CD4-positive, CD25-positive, alpha-beta regulatory T cell (primary cell): ENCODE measurements at places on chromosomes 5 and 9. TPM values are rescaled to one million over a fixed set of nuclear protein-coding genes. Genes with fewer than 3 reads are reported as not detected.

DNA sequence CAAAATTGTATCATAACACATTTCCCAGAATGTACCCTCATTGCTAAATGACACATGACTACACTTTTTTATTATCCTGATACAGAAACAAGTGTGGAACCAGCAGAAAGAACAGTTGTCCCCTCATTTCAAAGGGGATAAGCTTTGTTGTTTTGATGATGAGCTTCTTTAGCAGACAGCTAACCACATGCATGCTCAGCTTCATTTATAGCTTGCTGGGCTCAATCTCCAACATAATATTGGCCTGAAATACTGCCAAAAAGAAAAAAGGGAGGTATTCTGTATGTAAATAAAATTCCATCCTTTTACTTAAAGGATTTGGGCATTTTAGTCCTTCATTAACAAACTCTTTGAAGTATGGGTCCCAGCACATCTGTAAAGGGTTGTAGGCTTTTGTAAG, 120.4 kb downstream of the SPATA31D1 start:
- no peak overlapping the region for H3K4me3 ChIP-seq
- no peaks in the 10 kb centered on the region for H3K27me3 ChIP-seq
- no peaks in the 10 kb centered on the region for H3K36me3 ChIP-seq
- no peak for DNase-seq
- H3K4me1 ChIP-seq = no peaks in the 10 kb centered on the region

DNA sequence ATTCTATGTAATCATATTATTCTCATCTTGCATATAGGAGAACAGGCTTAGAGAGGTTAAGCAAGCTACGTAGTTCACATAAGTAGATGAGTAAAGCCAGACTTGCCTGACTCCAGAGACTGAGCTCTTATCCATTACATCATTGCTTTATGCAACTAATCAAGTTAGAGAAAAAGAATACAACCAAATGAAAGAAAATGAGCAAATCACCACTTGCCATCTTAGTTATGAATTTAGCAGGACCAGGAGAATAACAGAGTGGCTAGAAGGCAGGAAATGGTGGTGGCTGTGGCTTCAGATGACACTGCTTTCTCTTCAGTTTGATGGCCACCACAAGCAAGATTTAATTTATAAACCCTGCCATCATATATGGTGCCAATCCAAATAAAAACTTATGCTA, 26.6 kb downstream of the POC5 start:
- no peak overlapping the region for H3K4me3 ChIP-seq
- peaks cover 53% of the 10 kb centered on the region for H3K36me3 ChIP-seq
- H3K4me1 ChIP-seq = peaks cover 5% of the 10 kb centered on the region

GRCh38 chr9:81680506-81680905, 8.8 kb downstream of the TLE1 start:
- DNase-seq = no peak
- no peak overlapping the region for H3K4me3 ChIP-seq
- H3K27ac ChIP-seq = no peak overlapping the region
- H3K27me3 ChIP-seq = no peaks in the 10 kb centered on the region
- no peaks in the 10 kb centered on the region for H3K36me3 ChIP-seq

- no peaks in the 10 kb centered on the region for H3K4me1 ChIP-seq
- no peak for DNase-seq
- H3K36me3 ChIP-seq = no peaks in the 10 kb centered on the region
- no peak overlapping the region for H3K27ac ChIP-seq
Measured at GRCh38 chr5:63152871-63153270, 574.3 kb downstream of the LRRC70 start.

DNA sequence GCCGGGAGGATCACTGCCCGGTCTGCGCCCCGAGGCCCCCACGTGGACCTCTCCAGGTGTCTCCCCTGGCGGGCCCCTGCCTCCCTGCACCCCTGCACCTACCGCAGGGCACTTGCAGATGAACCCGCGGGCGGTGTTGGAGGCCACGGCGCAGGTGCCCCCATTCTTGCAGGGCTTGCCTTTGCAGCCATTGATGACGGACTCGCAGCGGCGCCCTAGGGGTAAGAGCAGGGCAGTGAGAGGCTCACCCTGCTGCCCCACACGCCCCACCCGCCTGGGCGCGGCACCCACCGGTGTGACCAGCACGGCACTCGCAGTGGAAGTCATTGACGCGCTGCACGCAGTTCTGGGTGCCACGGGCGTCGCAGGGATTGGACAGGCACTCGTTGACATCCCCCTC, 23.6 kb upstream of the SEC16A start:
- no peak for DNase-seq
- no peak overlapping the region for H3K4me3 ChIP-seq
- no peaks in the 10 kb centered on the region for H3K4me1 ChIP-seq
- peaks cover 75% of the 10 kb centered on the region for H3K36me3 ChIP-seq
- no peaks in the 10 kb centered on the region for H3K27me3 ChIP-seq

- peaks cover 7% of the 10 kb centered on the region for H3K27me3 ChIP-seq
- H3K36me3 ChIP-seq = no peaks in the 10 kb centered on the region
- no peak overlapping the region for H3K4me3 ChIP-seq
- no peaks in the 10 kb centered on the region for H3K4me1 ChIP-seq
- no peak for DNase-seq
Measured at GRCh38 chr5:77329664-77330430, 119.4 kb downstream of the PDE8B start.

DNA sequence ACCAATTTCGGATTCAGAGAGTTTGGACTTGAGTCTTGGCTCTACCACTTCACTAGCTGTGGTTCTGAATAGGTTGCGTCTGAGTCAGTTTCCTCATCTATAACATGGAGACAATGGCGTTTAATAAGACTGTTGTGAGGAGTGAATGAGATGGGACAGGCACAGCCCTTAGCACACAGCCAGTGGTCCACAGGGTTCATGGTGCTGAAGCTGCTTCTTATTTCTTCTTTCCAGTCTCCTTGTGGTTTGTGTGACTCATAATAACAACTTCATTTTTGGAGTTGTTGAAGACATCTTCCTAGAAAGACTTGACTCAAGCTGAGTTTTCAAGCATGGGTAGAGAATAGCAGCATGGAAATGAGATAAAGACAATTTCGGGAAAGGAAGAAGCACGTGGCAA, 172.6 kb upstream of the PPP2R2B start:
- H3K4me3 ChIP-seq = no peak overlapping the region
- no peaks in the 10 kb centered on the region for H3K27me3 ChIP-seq
- H3K4me1 ChIP-seq = no peaks in the 10 kb centered on the region
- no peaks in the 10 kb centered on the region for H3K36me3 ChIP-seq

- H3K27ac ChIP-seq = no peak overlapping the region
- H3K36me3 ChIP-seq = peaks cover 39% of the 10 kb centered on the region
- H3K4me3 ChIP-seq = no peak overlapping the region
- H3K4me1 ChIP-seq = no peaks in the 10 kb centered on the region
- no peaks in the 10 kb centered on the region for H3K27me3 ChIP-seq
Measured at GRCh38 chr5:112795342-112795741, 57.7 kb downstream of the APC start.

- H3K36me3 ChIP-seq = no peaks in the 10 kb centered on the region
- no peak for DNase-seq
- H3K4me1 ChIP-seq = no peaks in the 10 kb centered on the region
- H3K4me3 ChIP-seq = no peak overlapping the region
- no peaks in the 10 kb centered on the region for H3K27me3 ChIP-seq
Measured at GRCh38 chr5:174825587-174825986, 101.2 kb downstream of the MSX2 start.

- no peaks in the 10 kb centered on the region for H3K27me3 ChIP-seq
- H3K4me1 ChIP-seq = peaks cover 4% of the 10 kb centered on the region
- no peaks in the 10 kb centered on the region for H3K36me3 ChIP-seq
- H3K27ac ChIP-seq = no peak overlapping the region
- H3K4me3 ChIP-seq = no peak overlapping the region
Measured at GRCh38 chr5:102795526-102795925, 40.4 kb downstream of the PAM start.

DNA sequence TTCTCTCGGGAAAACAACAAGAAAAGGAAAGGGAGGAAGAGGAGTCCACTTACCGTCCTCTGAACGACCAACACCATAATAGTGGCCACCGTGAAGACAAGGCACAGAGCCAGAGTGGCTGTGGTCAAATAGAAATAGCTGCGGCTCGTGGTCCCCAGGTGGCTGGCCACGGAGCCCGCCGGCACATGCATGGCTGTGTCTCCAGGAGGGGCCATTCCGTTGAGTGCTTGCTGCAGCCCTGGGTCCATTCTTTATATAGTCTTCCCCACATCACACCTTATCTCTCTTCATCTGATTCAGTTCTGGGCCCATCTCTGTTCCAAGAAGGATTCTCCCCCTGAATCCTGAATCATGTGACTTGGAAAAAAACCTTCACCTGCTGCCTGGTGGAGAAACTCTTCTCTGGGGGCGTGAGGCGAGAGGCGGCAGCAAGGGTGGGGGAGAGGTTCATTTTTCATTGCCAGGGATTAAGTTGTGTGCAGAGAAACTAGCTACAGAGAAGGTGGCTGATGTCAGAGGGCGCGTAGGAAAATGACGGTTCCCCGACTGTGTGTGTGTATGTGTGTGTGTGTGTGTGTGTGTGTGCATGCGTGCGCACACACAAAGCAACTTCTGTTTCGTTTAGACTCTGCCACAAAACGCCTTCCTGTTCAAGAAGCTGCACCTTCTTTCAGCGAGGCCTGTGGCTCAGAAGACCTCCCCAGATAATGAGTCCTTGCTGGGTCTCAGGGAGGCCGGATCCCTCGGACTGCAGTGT, at the start of gene TNFSF8:
Gene TNFSF8 (minus strand): TSS at position 536 of the 757 bp plus-strand sequence. CDS start 288 bp downstream, at position 248.
- no peaks in the 10 kb centered on the region for H3K27me3 ChIP-seq
- H3K27ac ChIP-seq = peak within 1 kb of the TSS; percentile 84
- H3K4me1 ChIP-seq = peaks cover 44% of the 10 kb centered on the region
- H3K4me3 ChIP-seq = peak within 1 kb of the TSS; percentile 94
- no peaks in the 10 kb centered on the region for H3K36me3 ChIP-seq

GRCh38 chr9:127131871-127132270, 9.4 kb upstream of the ANGPTL2 start:
- H3K36me3 ChIP-seq = no peaks in the 10 kb centered on the region
- no peak overlapping the region for H3K4me3 ChIP-seq
- DNase-seq = no peak
- H3K27me3 ChIP-seq = no peaks in the 10 kb centered on the region

DNA sequence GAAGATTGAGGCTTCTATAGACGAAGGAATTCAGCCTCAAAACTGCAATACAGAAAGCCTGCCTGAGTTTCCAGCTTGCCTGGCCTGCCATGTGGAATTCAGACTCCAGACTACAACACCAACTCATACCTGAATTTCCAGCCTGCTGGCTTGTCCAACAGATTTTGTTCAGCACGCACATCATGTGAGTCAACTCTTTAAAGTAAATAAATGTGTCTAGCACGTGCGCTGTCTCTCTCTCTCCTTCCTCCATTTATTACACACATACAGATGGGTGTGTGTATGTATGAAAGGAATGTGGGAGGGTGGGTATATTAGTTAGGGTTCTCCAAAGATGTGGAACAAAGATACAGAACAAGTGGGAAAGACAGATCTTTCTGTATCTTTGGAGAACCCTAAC, 82.4 kb upstream of the TAS2R1 start:
- no peaks in the 10 kb centered on the region for H3K36me3 ChIP-seq
- no peaks in the 10 kb centered on the region for H3K27me3 ChIP-seq
- no peaks in the 10 kb centered on the region for H3K4me1 ChIP-seq
- DNase-seq = no peak

DNA sequence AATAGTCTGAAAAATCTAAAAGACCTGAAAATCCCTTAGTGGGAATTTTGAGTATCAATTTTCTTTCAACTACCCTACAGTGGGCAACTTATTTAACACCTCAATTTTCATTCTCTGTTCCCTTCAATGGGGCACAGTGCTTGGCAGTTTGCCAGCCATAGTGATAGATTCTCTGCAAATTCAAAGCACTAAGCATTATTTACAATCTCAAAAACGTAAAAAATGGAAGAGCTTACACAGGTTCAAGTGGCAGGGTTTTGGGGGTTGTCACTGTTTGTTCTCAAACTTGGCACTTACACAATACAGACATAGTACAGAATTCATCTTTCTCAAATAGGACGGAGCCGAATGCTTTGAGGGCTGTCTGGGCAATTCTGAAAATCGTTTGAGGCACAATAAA, 515.0 kb downstream of the EFNA5 start:
- H3K27ac ChIP-seq = no peak overlapping the region
- no peaks in the 10 kb centered on the region for H3K27me3 ChIP-seq
- H3K4me1 ChIP-seq = no peaks in the 10 kb centered on the region
- H3K4me3 ChIP-seq = no peak overlapping the region
- no peak for DNase-seq

DNA sequence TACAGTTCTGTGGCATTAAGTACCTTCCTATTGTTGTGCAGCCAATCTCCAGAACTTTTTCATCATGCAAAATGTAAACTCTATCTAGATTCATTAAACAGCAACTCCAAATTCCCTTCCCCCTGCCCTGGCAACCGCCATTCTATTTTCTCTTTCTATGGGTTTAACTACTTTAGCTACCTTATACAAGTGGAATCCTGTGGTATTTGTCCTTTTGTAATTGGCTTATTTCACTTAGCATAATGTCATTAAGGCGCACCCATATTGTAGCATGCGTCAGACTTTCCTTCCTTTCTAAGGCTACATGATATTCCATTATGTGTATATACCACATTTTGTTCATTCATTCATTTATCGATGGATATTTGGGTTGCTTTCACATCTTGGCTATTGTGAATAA, 142.4 kb downstream of the CAAP1 start:
- H3K27me3 ChIP-seq = no peaks in the 10 kb centered on the region
- H3K4me3 ChIP-seq = no peak overlapping the region
- no peaks in the 10 kb centered on the region for H3K4me1 ChIP-seq
- DNase-seq = no peak
- H3K36me3 ChIP-seq = no peaks in the 10 kb centered on the region

DNA sequence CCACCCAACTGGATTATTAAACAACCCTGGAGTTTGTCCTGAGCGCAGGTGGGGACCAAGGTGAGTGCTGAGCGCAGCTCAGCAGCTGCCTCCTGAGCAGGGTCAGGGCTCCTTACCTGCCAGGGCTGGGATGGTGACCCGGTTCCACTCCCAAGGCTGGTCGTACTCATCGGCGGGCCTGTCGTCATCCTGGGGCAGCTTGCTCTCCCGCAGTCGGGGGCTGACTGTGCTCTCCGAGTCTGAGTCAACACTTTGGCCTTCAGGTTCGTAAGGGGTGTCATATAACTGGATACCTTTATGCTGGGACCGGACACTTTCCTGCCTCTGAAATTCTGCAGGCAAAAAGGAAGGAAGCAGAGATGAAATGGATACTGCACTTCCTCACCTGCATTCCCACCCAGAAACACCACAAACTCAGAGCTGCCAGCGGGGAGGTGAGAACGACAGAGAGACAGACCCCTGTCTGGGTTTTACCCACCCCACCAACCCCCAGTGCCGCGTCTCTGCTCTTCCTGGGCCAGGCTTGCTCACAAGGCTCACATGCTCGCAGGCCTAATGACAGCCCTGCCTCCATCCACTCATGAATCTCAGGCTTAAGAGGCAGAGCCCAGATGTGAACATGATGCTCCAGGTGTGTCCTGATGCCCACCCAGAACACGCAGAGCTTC, 70.7 kb upstream of the SLC25A51 start:
- H3K36me3 ChIP-seq = no peaks in the 10 kb centered on the region
- H3K4me3 ChIP-seq = no peak overlapping the region
- no peak for DNase-seq
- H3K27me3 ChIP-seq = no peaks in the 10 kb centered on the region
- no peak overlapping the region for H3K27ac ChIP-seq

The SCGB3A2 gene
- total RNA-seq = not detected

The OR1Q1 gene
- total RNA-seq = 0.72 TPM

The SPINK4 gene
- total RNA-seq = not detected

The LCN15 gene
- not detected for total RNA-seq

The TPPP gene
- total RNA-seq = 12.4 TPM

The EQTN gene
- total RNA-seq = not detected

The SLC34A1 gene
- 0.20 TPM for total RNA-seq
